HCEC 1CT (cell line): ENCODE measurements at places on chromosomes 12 and 14.

- no peak for DNase-seq
Observed at GRCh38 chr12:115485967-115486366, 791.5 kb downstream of the MED13L start.

DNA sequence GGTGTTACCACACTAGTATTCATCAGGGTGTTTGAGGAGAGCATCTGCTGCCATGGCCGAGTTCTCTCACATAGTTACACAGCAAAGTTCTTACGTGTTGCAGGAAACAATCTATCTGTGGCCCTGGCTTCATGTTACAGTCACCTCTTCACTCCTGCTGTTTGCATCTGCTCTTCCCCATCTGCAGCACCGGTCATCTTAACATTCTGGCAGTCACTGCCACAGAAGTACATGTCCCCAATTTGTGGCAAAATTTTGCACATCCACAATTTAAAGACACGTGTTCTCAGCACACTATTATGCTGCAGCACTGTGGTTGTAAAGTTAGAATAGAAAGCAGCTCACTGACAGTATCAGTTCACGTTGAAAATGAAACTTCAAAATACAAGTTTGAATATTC lies 23.2 kb downstream of the MAPK1IP1L start:
- no peak for DNase-seq

GRCh38 chr14:64279704-64280668 lies 14.2 kb downstream of the ESR2 start:
- DNase-seq: no peak

- DNase-seq: no peak
Observed at GRCh38 chr12:46296822-46297221, 28.0 kb upstream of the SLC38A1 start.

DNA sequence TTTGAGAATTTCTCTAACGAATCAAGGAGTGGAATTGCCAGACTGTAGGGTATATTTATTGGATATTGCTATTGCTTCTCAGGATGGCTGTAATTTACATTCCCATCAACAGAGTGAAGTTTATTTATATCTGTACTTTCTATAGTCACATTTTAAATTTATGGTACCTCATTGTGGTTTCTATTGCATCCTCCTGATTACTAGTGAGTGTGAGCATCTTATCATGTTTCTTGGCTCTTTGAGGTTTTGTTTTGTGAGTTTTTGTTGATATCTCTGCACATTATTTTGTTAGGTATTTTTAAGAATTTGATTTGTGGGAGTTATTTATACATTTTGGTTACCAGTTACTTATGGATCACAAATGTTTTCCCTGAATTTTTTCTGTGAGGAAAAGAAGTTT lies 13.9 kb downstream of the DNM1L start:
- DNase-seq: no peak

DNA sequence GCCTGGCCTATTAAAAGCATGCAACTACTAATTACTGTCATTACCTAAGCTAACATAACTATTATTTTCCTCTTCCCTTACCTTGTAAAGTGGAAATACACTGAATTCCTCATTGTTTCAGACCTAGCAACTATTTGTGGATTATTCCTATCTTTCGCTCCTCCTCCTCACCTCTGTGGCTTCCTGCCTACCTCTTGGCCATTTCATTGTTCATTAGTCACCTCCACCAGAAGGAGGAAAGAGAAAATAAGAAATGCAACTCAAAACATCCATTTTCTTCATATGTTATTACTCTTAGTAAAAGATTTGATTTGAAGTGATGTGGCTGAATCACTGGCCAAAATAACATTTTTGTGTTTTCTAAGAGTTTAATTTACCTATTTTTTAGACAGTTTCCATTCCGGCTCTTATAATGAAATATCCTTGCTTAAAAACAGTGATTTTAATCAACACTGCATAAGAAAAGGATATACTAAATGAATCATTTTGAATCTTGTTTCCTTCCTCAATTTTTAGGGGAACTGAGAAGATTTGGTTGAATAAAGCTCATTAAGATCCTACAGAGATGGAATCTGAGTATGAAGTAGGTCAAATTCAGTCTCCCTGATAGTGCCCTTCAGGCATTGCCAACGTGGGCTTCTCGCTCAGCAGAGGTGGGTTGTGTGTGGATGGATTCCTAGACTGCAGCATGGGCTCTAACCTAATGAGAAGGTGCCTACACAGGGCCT lies 27.6 kb upstream of the ARHGAP5 start:
- DNase-seq: no peak
